ENCODE measurements at places on chromosomes 1 and 21.
A peak's percentile ranks its signal among the peaks of the same experiment; 100 is the strongest.

GRCh38 chr21:15293240-15293639, 228.4 kb upstream of the NRIP1 start:
- DNase-seq, result peak; percentile 84

- DNase-seq, result no peak
These were observed 89.2 kb upstream of the COL6A1 start for GRCh38 chr21:45892156-45892915.

GRCh38 chr1:7962014-7962335, 464 bp downstream of the PARK7 start:
- no peak for DNase-seq

DNA sequence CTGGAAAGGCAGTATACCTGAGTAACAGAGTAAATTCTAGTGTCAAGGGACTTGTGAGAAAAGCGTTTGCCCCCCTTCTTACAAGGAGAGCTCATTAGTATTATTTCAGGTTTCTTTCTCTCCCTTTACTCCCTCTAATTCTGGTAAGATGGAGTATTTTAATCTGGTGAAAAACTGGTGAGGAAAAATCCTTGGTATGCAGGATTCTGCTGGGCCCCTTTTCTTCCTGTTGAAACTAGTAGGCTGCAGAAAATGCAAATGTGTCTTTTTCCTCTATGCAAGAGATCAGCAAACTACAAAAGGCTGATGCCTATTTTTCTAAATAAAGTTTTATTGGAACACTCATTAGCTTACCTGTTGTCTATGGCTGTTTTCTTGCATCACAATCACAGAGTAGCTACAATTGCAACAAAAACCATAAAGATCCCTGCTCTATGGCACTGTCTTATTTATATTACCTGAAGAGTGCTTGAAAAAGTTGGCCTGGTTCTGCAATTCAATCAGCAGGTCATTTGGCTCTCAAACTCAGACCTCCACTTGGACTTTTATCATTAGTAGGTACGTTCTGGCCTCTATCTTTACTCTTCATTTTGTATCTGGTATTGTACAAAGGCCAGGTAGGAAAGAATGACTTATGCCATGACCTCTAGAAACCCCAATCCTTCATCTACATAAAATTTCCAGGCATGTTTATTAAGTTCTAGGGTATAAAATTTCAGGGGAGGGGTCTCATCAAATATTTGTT, 109.6 kb downstream of the AKT3 start:
- no peak for DNase-seq

GRCh38 chr1:184036517-184036949, 995 bp downstream of the COLGALT2 start:
- DNase-seq, result peak; percentile 49

GRCh38 chr1:39960431-39960958, 5.5 kb downstream of the MFSD2A start:
- peak; percentile 33 for DNase-seq

DNA sequence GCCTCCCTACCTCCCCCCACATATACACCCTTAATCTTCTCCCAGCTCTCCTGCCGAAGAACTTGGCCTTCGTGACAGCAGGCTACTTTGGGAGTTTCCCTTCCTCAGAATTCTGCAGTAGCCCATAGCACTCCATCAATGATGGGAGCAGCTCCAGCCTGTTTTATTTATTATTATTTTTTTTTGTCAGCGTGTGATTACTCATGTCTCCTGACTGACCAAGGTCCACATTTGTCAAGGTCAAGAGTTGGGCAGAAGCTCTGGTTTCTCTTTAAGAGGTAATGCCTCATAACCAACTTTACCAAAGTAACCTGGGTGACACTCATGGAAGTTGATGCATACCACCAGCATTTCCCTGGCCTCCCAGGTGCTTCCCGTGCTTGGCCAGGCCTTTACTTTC, 125.4 kb downstream of the ZZZ3 start:
- DNase-seq, result no peak

DNA sequence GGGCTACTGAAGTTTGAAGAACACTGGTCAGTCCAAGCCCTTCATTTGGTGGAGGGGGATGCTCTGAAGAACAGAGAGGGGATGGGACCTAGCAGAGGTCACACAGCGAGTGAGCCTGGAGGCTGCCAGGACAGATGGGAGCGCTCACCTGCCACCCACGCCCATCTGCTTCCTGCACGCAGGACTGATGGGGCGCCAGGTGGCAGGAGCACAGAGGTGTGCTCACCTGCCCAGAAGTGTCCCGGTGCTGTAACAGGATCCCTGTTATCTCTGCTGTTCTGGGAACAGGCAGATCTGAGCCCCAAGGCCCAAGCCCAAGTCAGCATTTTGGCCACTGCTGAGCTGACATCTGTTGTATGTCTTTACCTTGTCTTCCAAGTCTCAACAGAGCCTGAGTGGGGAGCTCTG, 40.5 kb downstream of the EPHB2 start:
- no peak for DNase-seq

- DNase-seq, result peak; percentile 42
These were observed 256.3 kb upstream of the IRF2BP2 start for GRCh38 chr1:234866007-234866866.

DNA sequence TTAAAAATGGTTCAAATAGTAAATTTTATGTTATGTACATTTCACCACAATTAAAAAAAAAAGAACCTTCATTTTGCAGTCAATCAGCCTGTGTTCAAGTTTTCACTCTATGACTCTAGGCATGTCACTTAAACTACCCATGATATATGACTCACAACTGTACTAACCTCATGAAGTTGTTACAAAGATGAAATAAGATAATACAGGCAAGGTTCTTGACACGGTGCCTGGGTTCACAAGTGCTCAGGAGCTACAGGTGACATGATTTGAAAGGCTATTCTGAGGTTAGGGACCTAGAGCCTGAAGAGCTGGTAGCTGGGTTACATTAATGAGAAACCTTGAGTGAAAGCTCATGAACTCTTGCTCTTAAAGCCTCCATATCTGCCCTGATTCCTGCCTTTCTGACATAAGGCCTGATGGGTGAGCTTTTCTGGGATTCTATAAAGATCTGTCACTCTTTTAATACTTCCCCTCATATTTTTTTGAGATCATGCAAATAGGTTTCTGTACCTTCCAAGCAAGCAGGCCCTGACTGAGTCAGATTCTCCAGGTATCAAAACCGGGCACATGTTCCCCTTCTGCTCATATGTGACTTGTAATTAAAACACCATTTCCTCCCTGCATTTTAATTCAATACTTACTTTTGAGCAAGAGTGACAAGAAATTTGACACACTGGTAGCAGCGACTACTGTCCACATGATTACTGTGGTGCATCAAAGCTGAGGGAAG, 34.0 kb downstream of the PCSK9 start:
- no peak for DNase-seq

DNA sequence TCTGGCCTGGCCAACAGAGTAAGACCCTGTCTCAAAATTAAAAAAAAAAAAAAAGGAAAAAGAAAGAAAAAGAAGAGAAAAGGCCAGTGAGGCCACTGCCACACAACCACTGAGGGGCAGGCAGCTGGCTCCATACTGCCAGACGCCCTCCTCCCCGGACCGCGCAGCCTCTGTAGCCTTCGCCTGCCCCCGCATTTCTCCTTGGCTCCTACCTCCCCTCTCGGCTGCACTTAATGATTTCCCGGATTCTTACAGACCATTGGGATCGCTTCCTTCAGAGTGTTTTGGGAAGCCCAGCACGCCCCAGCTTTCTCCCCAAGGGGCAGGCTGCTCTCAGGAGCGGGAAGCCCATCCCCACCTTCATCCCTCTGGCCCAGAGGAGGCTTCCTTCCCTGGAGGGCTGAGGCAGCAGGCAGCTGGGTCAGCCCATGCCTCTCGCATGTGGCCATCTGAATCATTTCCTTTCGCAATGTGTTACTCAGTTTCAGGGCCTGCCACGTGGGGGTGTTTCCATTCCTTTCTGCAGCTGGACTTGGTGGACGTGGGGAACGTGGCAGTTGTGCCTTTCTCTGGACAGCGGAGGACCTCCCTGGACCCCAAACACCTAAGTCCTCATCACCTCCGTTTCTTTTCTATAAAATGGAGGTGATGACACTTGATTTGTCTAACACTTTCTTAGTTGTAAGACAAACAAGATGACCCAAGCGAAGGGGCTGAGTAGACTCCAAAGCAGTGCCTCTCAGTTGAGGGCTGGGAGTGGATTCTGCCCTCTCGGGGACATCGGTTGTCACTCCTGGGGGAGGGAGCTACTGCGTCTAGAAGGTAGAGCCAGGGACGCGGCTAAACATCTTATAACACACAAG, 2.3 kb downstream of the SLC2A5 start:
- DNase-seq, result peak; percentile 59

- no peak for DNase-seq
These were observed 63.0 kb downstream of the HIVEP3 start for GRCh38 chr1:41855713-41856112.

GRCh38 chr1:235254721-235255120, 73.3 kb downstream of the ARID4B start:
- no peak for DNase-seq

DNA sequence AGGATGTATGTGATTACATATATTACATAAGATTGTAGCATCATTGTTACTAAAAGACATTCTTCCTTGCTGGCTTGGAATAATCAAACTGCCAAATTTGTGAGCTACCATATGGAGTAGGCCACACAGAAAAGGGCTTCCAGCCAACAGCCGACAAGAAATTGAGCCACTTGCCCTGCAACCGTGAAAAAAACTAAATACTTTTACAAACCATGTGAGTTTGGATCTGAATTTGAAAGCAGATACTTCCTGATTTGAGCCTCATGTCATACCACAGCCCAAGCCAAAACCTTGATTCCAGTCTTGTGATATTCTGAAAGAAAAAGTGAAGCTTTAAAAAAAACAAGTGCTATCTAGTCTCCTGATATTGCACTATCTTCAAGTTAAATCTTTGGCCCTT, 55.6 kb upstream of the PRMT6 start:
- DNase-seq, result no peak

DNA sequence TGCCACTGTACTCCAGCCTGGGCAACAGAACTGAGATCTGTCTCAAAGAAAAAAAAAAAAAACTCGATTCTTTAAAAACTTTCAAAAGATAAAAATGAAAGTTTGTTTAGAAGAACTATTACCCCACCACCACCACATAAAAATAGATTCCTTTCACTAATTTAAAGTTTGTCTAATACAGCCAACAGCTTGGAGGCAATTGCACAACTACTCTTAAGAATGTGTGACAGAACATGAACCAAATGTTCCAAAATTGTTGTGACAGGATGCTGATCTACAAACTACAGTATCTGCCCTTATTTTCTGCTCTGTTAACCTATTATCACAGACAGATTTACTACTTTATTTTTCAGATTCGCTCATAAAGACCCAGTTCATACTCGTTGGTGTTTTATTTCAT, 5.5 kb upstream of the TGFBR3 start:
- no peak for DNase-seq

DNA sequence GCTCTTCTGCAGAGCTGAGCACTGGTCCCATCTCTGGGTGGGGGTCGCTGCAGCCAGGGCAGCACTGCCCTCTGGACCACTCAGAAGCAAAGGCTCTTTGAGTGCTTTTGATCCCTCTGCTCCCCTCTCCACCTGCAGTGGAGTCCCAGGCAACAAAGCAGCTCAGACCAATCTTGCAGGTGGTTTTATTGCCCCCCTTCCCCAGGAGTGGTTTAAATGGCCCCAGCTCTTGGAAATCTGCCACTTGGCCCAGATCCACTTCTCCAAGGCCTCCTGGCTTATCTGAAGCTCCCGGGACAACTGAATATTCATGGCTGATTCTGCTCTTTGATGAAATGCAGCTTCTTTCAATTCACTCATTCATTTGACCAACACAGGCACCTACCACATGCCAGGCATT, 2.7 kb downstream of the STUM start:
- no peak for DNase-seq

- DNase-seq, result no peak
These were observed 101.3 kb upstream of the ESRRG start for GRCh38 chr1:216824511-216824910.

DNA sequence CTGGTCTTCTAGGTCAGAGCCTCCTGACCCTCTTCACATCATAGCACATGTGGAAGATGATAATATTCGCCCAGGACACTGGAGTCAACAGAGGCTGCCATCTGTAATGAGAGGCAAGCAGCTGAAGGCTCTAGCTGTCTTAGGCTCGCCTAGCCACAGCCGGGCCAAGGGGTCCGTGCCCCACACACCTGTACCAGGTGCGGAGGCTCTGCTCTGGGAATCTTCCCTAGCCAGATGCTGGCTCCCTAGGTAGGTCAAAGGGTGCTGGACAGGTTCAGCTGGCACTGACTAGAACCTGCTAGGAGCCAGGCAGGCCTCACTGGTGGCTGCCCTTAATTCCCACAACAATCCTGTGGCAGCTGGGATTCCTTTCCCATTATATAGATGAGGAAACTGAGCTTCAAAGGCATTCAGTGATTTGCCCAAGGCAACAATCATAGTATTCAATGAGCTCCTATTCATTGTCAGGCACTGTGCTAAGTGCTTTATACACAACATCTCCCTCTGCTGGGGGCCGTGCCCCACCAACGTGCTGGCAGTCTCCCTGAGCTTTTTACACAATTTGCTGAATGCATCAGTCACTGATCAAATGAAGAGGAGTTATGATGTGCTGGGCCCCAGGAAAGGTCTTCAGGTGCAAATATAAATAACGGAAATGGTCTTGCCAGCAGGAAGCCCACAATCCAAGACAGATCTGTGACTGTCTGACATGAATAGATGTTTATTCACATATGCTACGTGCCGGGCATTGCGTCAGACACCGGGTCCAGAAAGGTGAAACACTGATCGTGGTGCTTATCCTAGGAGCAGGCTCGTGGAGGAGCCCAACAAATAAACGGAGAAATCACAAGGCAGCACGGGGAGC, 58.0 kb downstream of the DDX20 start:
- DNase-seq, result no peak

DNA sequence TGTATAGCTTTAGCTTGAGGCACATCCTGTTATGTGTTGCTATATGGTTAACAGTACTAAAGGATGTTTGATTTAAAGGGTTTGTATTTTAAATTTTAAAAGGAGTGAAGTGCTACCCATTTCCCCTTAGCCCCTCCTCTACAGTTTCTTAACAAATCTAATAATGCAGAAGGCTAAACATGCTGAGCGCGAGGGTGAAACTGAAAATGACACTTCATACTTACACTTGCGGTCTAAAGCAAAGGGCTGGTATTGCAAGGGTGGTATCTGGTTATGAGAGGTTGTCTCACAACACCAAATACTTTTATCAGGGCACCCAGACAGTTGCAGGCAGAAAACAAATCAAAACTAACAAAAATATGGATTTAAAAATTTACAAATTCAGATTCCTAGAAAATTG, 172.3 kb downstream of the SIPA1L2 start:
- no peak for DNase-seq

GRCh38 chr1:153946622-153947241, at the start of gene DENND4B:
DENND4B (minus strand) TSS chr1:153946718; CDS start chr1:153944374, 2,344 bp downstream.
- DNase-seq, result peak; percentile 84

- no peak for DNase-seq
These were observed 16.0 kb upstream of the CD55 start for GRCh38 chr1:207305489-207305873.

GRCh38 chr1:85603086-85603880, 22.7 kb downstream of the CCN1 start:
- no peak for DNase-seq

- peak; percentile 53 for DNase-seq
These were observed 823 bp downstream of the ENAH start for GRCh38 chr1:225651872-225652728.
